ENCODE measurements at places on chromosomes 16 and 17.

- no peak for DNase-seq
Observed at GRCh38 chr16:75506107-75506506, 10.9 kb upstream of the CHST6 start.

GRCh38 chr17:76791053-76791980 lies 53.4 kb downstream of the MFSD11 start:
- peak; percentile 59 for DNase-seq

GRCh38 chr17:902463-902862 lies 77.1 kb downstream of the NXN start:
- no peak for DNase-seq

- DNase-seq = no peak
Observed at GRCh38 chr17:36498560-36499300, 12.2 kb downstream of the ZNHIT3 start.

GRCh38 chr16:15621456-15621855 lies 21.5 kb downstream of the MARF1 start:
- no peak for DNase-seq

- DNase-seq = no peak
Observed at GRCh38 chr16:56493126-56493525, 26.7 kb downstream of the BBS2 start.

- no peak for DNase-seq
Observed at GRCh38 chr17:31491376-31492131, 100.1 kb downstream of the RAB11FIP4 start.

GRCh38 chr17:6092182-6092902 lies 22.2 kb downstream of the WSCD1 start:
- DNase-seq = no peak

DNA sequence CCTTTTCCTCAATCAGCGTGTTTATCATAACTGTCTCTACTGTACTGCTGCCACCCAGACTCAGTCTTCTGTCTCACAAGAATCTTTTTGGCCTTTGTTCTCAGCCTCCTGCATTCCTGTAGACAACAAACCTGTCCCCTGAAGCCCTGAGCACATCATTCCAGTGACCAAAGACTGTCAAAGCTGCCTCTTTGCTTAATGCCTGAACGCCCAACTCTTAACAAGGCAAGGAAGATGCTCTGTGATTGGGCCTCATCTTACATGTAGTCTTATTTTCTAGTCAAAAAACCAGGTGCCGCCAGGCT lies 29.3 kb upstream of the AQP8 start:
- DNase-seq = no peak

- DNase-seq = no peak
Observed at GRCh38 chr17:65529040-65529633, 32.3 kb downstream of the AXIN2 start.
